ENCODE measurements at places on chromosomes 12 and 14.

DNA sequence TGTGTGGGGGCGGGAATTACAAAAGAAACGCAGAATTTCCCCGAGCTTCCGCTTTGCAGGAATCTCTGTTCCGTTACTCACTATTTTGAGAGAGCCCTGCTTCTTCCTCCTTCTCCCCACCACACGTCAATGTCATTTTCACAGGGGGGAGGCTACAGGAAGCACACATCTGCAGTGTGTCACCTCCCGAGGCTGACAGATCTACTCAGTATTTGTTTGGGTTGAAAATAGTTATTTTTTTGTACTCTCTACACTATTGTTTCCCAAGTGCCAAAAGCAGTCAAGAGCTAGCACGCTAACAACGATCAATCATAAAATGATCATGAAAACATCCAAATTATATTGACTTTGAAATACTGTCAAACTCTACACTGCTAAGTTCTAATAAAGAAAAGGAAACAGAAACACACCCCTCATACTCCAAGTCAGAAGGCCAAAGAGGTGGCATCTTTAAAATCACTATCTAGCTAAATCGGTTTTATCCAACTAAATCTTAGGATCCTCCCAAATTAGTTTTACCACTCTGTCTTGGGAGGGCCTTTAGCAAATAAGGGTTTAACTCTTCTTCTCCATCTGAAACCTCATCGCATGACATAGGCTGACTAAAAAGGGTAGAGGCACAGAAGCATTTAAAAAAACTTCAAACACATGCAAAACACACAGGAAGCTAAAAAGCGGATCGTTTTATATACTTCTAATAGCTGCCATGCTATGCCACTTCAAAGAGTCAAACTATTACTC lies 51.8 kb downstream of the FOXN3 start:
- DNase-seq = no peak

DNA sequence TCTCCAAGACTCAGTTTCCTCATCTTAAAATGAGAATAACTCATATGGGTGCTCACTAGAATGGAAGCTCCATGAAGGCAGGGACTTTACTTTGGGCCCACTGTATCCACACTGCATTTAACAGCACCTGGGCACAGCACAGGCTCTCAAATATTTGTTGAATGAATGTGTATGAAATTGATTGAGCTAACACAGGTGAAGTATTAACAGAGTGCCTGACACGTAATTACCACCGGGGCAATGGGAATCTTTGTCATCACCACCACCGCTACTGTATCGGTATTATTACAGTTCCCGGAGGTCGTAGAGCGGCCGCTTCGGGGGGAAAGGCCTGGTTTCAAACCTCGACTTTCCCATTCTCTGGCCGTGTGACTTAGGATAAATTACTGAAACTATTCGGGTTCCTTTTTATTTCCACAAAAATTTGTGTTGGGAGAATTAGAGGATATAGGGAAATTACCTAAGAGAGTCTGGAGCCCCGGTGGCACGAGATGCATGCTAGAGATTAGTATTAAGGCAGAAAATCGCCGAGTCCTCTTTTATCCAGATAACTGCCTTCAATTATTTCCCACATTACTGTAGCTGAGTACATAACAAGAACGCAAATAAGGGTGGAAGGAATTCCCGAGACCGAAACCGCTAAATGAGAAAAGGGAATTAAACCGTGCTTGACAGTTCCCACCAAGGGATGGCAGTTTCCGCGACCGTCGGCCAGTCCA lies 1.0 kb upstream of the RIC8B start:
- DNase-seq = no peak

DNA sequence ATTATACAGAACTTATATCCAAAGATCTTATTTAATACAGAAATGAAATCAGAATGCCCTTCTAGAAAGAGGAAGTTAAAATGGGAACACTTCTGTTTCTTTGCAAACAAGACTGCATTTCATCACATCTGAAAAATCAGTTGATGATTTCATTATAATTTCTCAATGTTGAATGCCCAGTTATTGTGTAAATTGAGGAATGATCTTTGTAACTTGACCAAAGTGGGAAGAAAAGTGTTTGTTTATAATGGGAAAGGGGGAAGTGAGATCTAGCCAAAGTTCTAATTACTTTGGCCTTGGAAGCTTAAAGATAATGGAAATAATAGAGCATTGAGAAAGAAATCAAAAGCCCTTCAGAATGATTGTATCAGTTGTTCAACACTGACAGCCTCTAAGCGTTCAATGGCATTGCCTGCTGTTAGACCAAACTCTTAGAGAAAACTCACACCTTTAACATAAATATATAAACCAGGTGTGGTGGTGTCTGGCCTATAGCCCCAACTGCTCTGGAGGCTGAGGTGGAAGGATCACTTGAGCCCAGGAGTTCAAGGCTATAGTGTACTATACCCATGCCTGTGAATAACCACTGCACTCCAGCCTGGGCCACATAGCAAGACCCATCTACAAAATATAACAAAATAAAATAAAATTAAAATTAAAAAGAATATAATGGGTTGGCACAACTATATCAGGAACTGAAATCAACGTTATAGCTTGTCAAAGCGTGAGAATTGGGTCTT lies 9.9 kb upstream of the LYZ start:
- DNase-seq = no peak

GRCh38 chr14:26605602-26606001 lies 7.8 kb upstream of the NOVA1 start:
- DNase-seq = no peak

- DNase-seq = no peak
Measured at GRCh38 chr14:23177181-23177580, 6.3 kb downstream of the SLC7A8 start.

- DNase-seq = no peak
Measured at GRCh38 chr14:90405101-90405500, 8.3 kb downstream of the CALM1 start.

DNA sequence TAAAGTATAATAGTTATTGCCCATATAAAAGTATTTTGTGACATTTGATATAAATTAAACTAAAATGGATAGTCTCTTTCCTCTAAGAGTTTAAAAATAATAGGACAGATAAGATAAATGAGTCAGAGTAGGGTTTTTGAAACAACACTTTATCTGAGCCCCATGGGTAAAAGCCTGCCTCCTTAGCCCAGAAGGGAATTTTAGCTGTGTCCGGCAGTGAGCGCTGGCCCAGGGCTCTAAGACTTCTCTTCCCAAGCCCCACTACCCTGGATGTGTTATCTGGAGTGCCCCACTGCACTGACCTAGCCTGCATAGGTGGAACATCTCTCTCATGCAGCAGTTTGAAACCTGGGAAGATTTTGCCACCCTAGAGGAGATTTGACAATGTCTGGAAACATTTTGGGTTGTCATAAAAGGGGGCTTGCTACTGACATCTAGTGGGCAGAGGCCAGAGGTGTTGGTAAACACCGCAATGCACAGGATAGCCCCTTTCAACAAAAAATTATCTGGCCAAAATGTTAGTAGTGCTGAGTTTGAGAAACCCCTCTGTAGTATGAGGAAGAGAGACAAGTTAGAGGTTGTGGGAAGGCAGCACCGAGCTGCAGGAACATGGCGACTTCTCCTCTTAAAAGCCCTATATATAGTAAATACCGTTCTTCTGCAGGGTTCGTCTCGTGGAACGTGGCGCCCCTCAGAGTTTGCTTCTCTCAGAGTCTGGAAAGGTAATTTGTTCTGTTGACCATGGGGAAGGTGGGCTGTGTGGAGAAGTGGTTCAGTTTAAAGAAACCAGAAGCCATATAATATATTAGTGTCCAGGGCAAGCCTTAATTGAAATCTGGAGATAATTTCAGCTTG lies 29.3 kb upstream of the ATF1 start:
- DNase-seq = peak; percentile 62

- DNase-seq = no peak
Measured at GRCh38 chr12:24278832-24279231, 329.4 kb upstream of the SOX5 start.

DNA sequence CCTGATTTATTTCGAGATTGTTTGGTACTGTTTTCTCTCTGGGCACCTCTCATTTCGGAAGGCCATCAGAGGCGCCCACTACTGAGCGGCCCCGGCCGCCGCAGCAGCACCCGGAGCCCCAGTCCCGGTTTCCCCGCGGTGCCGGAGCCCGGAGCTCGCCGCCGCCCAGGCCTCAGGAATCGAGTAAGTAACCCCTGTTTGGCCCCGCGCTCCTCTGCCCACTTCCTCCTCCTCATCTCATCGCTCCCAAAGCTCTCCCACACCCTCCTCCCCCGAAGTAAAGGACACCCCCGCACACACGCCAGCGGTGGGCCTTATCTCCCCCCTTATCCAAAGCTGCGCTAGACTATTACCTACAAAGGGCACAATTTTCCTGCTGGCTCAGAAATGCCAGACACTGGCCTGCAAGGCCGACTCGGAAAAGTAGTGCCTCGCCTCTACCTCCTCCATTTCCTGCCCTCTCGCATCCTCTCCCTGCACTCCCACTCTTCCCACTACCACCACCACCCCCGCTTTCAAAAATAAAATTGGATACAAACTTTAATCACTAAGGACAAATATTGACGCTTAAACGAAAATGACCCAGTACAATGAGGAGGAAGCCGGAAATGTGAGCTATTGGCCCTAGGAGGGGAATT lies 637 bp upstream of the FOXG1 start:
- DNase-seq = no peak

DNA sequence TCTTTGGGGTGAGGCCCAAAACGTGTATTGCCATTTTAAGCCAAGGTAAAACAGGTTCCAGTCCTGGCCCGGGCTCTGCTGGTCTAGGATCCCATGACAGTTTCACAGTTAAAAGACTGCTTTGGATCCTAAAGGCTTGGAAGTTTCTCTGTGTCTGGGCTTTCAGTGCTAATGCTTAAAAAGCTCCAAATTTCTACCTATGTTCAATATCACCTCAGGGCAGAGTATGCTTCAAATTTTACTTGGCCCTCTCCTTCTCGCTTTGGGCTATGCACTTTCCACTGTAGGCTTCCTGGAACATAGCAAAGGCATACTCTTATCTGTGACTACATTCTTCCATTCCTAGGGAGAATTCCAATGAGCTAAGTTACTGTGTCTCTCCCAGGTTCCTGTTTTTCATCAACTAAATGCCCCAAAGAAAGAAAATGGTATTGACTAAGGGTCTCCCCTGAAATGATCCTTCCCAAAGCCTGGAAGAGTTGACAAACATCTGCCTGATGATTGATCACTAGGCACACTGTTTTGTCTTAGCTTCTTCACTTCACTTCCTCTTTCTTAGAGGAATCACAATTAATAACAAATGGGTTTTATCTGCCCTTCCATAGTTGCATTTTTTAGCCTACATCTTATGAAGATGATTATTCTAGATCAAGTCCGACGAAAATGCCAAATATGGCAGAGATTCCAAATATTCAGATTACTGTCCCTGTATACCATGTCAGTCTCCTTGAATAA lies 79.4 kb downstream of the TMTC2 start:
- DNase-seq = no peak

GRCh38 chr12:6070472-6071257 lies 53.8 kb downstream of the VWF start:
- DNase-seq = no peak

DNA sequence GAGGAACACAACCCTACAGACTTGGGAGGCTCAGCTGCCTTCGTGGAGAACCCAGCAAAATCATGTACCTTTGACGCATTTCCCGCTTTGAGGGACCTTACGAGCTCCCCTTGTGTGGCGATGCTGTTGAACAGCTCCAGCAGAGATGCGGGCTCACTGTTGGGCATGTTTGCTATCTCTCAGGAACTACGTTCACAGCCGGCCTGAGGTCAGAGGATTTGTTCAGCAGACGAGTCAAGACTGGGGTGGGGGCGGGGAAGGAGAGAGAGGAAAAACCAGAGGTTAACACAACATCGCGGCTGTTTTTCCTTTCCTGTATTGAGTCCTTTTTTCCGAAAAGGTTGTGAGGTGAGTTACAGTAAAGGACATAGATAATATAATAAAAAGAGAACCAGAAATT lies 45.9 kb downstream of the SLC25A47 start:
- DNase-seq = no peak

Data from ELR (cell line).